ENCODE measurements at places on chromosomes 7 and 10. TPM values are rescaled to one million over a fixed set of nuclear protein-coding genes. Genes with fewer than 3 reads are reported as not detected.

- H3K36me3 ChIP-seq = no peaks in the 10 kb centered on the region
- no peak overlapping the region for H3K4me3 ChIP-seq
- no peaks in the 10 kb centered on the region for H3K27me3 ChIP-seq
- no peak for DNase-seq
These were observed 293.9 kb downstream of the CCDC3 start for GRCh38 chr10:12707461-12708185.

DNA sequence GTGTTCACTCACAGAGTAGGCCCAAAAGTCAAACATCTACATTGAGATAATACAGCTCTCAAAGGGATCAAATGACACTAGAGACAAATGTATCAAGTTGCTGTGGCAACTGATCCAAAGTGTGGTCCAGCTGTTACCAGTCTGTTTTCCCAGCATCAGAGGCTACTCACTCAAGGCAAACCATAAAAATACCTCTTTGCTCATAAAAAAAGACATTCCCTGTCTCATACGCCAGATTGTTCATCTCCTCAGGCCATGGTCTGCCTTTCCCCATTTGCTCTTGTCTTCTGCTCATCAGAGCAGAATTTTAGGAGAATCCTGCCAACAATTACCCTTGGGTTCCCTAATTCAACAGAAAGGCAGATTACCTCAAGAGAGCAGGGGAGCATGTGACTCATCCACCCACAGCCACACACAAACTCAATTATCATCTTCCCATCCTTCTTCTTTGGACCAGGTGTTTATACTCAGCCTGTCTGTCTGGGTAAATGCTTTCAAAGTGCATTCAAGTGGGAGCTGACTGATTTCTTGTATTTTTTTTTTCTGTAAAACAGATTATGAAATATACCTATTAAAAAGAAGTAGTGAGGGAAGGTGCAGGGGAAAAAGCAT lies 226.5 kb upstream of the HPS1 start:
- H3K4me3 ChIP-seq = no peak overlapping the region
- no peaks in the 10 kb centered on the region for H3K36me3 ChIP-seq
- no peak for DNase-seq
- no peak overlapping the region for H3K27ac ChIP-seq
- H3K27me3 ChIP-seq = no peaks in the 10 kb centered on the region

- H3K4me1 ChIP-seq = no peaks in the 10 kb centered on the region
- H3K36me3 ChIP-seq = no peaks in the 10 kb centered on the region
- no peak for DNase-seq
- H3K4me3 ChIP-seq = no peak overlapping the region
These were observed 60.3 kb downstream of the TBXAS1 start for GRCh38 chr7:139889186-139889871.

DNA sequence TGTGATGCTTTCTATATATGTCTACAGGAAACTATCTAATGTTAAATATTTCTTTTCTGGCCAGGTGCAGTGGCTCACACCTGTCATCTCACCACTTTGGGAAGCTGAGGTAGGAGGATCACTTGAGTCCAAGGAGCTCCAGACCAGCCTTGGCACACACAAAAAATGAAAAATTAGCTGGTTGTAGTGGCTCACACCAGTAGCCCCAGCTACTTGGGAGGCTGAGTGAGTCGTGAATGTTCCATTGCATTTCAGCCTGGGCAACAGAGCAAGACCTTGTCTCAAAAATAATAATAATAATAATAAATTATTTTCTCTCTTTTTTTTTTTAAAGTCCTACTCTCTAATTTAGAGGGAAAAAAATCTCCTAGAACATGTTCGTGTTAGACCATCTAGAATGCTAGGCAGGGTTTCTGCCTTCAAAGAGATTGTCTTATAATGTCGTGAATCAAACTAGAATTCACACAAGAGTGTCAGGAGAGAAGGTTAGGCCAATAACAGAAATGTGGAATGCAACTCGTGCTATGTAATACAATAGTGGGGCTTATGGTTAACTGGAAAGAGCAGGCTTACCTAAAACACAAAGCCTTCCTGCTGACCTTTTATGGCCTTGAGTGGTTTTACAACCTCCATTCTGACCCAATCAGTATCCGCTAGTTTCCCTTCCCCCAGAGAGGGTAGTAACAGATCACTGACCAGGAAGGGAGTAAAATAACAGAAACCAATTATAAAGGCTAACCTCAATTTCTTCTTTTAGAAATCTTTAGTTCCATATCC lies 46.3 kb downstream of the MYOF start:
- no peaks in the 10 kb centered on the region for H3K36me3 ChIP-seq
- DNase-seq = no peak
- H3K4me1 ChIP-seq = peaks cover 23% of the 10 kb centered on the region

DNA sequence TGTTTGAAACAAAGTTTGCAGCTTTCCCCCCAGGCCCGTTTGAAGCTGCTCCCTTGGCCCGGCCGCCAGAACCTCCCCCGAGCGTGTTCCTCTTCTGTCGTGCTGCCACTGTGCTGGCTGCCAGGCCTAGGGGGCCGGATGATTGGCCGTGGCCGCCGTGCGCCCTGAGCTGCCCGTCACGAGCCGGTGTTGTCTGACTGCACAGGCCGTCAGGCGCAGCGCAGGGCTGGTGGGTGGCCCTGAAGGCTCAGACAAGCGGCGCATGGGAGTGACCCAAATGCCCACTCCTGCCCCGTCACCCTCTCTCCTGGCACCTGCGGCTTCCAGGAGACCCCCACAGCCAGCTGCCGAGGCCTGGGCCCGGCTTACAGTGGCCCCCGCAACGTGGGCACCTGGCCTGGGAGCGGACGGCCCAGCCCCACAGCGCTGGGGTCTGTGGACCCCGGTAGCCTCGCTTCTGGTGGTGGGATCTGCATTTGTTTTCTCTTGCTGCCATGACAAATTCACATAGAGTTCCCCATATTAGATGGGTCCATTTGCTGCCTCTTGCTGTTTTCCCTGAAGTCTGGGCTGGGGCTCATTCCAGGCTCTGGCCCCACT lies 13.1 kb downstream of the JAKMIP3 start:
- no peaks in the 10 kb centered on the region for H3K27me3 ChIP-seq
- no peak for DNase-seq
- no peaks in the 10 kb centered on the region for H3K4me1 ChIP-seq
- no peak overlapping the region for H3K4me3 ChIP-seq
- no peaks in the 10 kb centered on the region for H3K36me3 ChIP-seq

AQP1 gene
- 132 TPM for total RNA-seq

DNA sequence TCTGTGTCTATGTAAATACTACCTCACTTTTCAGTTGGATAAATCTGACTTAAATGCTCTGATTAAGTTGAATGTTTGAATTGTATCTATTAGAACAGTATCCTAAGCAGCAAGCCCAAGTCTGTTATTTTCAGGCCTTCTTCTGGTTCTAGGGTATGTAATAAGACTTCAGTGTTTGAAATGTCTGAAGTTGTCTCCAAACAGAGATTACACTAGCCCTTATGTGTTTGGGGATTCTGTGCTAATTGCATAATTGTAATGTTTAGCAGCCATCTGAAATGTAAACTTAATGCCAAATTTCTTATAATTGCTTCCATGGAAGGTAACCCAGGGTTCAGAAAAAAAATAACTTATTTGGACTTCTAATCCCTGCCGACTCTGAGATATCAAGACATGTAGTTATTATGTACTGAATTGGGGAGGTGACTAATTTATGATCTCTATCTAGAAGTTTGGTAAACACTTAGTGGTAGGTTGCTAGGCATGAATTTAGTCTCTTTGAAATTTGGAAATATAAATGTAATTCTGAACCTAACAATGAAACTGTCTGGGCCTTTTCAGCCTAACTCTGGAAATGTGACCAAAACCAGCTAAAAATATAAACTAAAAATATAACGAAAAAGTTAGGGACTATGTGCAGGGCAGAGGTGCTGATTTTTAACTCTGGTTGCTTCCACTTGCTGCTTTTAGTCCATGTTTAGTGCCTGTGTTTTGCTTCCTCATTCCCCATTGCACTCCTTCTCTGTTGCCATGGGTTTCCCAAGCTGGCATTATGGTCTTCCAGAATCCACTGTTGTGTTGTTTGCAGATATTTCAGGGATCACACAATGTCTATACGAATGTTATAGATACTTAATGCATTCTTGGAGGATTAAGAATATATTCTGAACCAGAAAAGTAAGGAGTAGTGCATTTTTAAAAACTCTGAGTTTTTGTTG lies 54.8 kb downstream of the MCU start:
- no peak overlapping the region for H3K27ac ChIP-seq
- DNase-seq = no peak
- H3K4me3 ChIP-seq = no peak overlapping the region
- no peaks in the 10 kb centered on the region for H3K4me1 ChIP-seq
- no peaks in the 10 kb centered on the region for H3K27me3 ChIP-seq
- H3K36me3 ChIP-seq = no peaks in the 10 kb centered on the region

TUBAL3 gene
- 1.6 TPM for total RNA-seq

ANXA7 gene
- 123 TPM for total RNA-seq

CH25H gene
- 6.0 TPM for total RNA-seq

Measured in breast epithelium (tissue), 4 donors.